ENCODE measurements at places on chromosomes 3 and 15. TPM values are rescaled to one million over a fixed set of nuclear protein-coding genes. Genes with fewer than 3 reads are reported as not detected.

DNA sequence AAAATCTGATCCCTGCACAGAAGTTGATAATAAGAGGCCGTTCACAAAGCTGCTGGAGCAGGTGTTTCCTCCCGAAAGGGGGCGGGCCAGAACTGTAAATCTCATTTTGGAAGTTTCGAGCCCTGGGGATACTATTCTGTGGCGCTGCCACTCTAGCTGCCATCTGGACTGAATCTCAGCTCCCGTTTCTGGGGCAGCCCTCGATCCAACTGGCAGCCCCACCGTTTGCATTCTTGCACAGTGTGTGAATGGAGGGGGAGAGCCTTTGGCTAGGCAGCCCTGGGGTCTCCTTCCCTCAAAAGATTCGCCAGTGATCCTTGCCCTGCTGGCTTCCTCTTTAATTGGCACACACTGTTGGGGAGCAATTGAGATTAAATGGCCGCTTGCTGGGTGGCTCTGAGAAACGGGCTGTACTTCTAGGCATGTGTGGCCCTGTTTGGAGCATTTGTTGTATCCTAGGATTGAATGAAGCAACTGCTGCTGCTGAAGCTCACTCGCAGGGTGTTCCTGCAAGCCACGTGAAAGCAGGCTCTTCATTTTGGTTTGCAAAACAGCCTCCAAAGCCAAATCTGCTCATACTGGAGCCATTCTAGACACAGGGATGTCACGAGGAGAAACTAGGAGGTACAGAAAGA lies 57.2 kb upstream of the TOPAZ1 start:
- H3K4me3 ChIP-seq: no peak overlapping the region
- H3K4me1 ChIP-seq: no peaks in the 10 kb centered on the region
- no peaks in the 10 kb centered on the region for H3K36me3 ChIP-seq
- no peak for DNase-seq

The FRMD5 gene
- not detected for total RNA-seq

DNA sequence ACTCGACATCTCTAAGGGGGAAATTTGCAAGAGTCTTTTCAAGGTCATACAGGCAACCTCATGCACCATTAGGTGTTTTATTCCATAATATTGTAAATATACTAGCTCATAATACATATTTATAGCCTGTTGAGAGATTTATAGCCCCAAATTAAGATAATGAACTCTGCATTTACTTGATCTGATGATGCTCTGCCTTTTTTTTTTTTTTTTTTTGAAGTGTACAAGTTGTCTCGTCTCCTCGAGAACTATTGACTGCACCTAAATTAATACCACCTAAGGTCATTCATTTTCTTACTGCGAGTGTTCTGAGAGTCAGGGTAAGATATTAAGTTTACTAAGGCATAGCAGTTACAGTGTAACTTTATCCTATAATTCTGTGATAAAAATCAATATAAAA lies 6.1 kb downstream of the CHRNA5 start:
- H3K36me3 ChIP-seq: no peaks in the 10 kb centered on the region
- H3K4me3 ChIP-seq: no peak overlapping the region
- H3K4me1 ChIP-seq: peaks cover 3% of the 10 kb centered on the region
- peaks cover 13% of the 10 kb centered on the region for H3K27me3 ChIP-seq

The SGO1 gene
- 43.6 TPM for total RNA-seq

DNA sequence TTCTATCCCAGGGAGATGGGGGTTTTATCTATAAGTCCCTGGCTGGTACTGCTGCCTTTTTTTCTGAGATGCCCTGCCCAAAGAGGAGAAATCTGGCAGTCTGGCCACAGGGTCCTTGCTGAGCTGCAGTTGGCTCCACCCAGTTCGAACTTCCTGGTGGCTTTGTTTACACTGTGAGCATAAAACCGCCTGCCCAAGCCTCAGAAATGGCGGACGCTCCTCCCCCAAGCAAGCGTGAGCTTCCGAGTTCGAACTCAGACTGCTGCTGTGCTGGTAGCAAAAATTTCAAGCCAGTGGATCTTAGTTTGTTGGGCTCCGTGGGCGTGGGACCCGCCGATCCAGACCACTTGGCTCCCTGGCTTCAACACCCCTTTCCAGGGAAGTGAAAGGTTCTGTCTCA lies 126.8 kb upstream of the SUCLG2 start:
- no peaks in the 10 kb centered on the region for H3K4me1 ChIP-seq
- no peak for DNase-seq
- H3K27ac ChIP-seq: no peak overlapping the region

DNA sequence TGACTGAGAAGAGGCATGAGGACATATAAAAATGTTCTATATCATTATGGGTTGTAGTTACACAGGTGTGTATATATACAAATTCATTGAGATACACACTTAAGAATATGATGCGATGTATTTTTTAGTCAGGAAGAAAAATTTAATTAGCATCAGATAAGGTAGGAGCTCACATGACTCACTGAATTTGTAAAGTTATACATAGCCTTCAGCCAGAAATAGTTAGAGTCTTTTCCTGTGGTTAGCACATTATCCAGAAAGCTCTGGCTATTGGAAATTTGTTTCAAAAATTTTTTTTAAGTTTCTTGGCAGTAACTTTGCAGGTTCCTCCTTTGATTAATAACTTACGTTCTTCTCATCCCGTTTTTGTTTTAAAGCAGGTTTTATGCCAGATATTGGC lies 88.6 kb downstream of the STT3B start:
- H3K27ac ChIP-seq: no peak overlapping the region
- no peak for DNase-seq
- peaks cover 69% of the 10 kb centered on the region for H3K36me3 ChIP-seq

- H3K27me3 ChIP-seq: no peaks in the 10 kb centered on the region
- H3K27ac ChIP-seq: no peak overlapping the region
- H3K4me3 ChIP-seq: no peak overlapping the region
- no peaks in the 10 kb centered on the region for H3K36me3 ChIP-seq
These were observed 123.6 kb upstream of the VEPH1 start for GRCh38 chr3:157626817-157627216.

DNA sequence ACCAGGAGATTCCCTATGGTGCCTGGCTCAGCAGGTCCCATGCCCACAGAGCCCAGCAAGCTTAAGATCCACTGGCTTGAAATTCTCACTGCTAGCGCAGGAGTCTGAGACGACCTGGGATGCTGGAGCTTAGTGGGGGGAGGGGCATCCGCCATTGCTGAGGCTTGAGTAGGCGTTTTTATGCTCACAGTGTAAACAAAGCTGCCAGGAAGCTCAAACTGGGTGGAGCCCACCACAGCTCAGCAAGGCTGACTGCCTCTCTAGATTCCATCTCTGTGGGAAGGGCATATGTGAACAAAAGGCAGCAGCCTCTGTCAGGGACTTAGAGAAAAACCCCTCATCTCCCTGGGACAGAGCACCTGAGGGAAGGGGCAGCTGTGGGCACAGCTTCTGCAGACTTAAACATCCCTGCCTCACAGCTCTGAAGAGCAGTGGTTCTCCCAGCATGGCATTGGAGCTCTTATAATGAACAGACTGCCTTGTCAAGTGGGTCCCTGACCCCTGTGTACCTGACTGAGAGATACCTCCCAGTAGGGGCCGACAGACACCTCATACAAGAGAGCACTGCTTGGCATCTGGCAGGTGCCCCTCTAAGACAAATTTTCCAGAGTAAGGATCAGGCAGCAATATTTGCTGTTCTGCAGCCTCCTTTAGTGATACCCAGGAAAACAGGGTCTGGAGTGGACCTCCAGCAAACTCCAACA lies 231.5 kb upstream of the SETMAR start:
- no peaks in the 10 kb centered on the region for H3K4me1 ChIP-seq
- no peaks in the 10 kb centered on the region for H3K36me3 ChIP-seq
- H3K27me3 ChIP-seq: no peaks in the 10 kb centered on the region
- H3K4me3 ChIP-seq: no peak overlapping the region
- no peak overlapping the region for H3K27ac ChIP-seq

DNA sequence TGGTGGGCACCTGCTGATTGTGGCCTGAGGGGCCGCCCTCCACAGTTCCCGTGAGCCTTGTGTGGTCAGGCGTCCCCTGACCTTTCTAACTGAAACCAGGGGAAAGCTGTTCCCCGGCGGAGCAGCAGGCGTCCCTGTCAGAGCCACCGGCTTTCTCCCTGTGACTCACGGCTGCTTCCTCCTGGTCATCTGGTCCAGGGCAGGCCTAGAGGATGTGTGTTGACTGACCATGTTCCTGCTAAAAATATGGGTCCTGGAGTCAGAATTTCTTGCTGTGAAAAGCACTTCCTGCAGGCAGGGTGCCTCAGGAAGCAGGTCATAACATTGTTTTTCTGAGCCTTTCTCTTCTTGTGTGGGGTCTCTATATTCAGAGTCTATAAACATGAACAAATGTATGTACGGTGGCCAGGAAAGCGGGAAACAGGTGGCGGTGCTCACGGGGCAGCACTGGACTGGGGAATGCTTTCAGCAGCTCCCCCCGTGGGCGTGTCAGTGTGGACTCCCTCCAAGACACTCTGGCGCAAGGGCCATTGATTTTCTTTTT lies 38.4 kb upstream of the CGNL1 start:
- no peak overlapping the region for H3K27ac ChIP-seq
- no peak overlapping the region for H3K4me3 ChIP-seq
- peaks cover 4% of the 10 kb centered on the region for H3K27me3 ChIP-seq
- H3K4me1 ChIP-seq: no peaks in the 10 kb centered on the region
- DNase-seq: no peak

GRCh38 chr3:158105119-158105709 lies 1.0 kb downstream of the SHOX2 start:
- H3K4me1 ChIP-seq: peaks cover 56% of the 10 kb centered on the region
- peak overlapping the region; percentile 62 for H3K4me3 ChIP-seq

The SEMA3B gene
- total RNA-seq: 0.52 TPM

The NR2E3 gene
- not detected for total RNA-seq

The SERINC4 gene
- total RNA-seq: 0.21 TPM

- H3K27ac ChIP-seq: no peak overlapping the region
- H3K4me1 ChIP-seq: no peaks in the 10 kb centered on the region
- H3K27me3 ChIP-seq: peaks cover 7% of the 10 kb centered on the region
- H3K4me3 ChIP-seq: no peak overlapping the region
- DNase-seq: no peak
These were observed 6.1 kb upstream of the NR2E3 start for GRCh38 chr15:71804226-71804625.

- DNase-seq: peak; percentile 32
- peaks cover 35% of the 10 kb centered on the region for H3K36me3 ChIP-seq
- peaks cover 56% of the 10 kb centered on the region for H3K4me1 ChIP-seq
- peak overlapping the region; percentile 52 for H3K4me3 ChIP-seq
- no peaks in the 10 kb centered on the region for H3K27me3 ChIP-seq
These were observed 5.3 kb downstream of the SIN3A start for GRCh38 chr15:75446151-75446550.

- peaks cover 3% of the 10 kb centered on the region for H3K27me3 ChIP-seq
- H3K27ac ChIP-seq: no peak overlapping the region
- DNase-seq: no peak
- H3K4me3 ChIP-seq: no peak overlapping the region
These were observed 58.8 kb downstream of the SLCO2A1 start for GRCh38 chr3:133970916-133971315.

DNA sequence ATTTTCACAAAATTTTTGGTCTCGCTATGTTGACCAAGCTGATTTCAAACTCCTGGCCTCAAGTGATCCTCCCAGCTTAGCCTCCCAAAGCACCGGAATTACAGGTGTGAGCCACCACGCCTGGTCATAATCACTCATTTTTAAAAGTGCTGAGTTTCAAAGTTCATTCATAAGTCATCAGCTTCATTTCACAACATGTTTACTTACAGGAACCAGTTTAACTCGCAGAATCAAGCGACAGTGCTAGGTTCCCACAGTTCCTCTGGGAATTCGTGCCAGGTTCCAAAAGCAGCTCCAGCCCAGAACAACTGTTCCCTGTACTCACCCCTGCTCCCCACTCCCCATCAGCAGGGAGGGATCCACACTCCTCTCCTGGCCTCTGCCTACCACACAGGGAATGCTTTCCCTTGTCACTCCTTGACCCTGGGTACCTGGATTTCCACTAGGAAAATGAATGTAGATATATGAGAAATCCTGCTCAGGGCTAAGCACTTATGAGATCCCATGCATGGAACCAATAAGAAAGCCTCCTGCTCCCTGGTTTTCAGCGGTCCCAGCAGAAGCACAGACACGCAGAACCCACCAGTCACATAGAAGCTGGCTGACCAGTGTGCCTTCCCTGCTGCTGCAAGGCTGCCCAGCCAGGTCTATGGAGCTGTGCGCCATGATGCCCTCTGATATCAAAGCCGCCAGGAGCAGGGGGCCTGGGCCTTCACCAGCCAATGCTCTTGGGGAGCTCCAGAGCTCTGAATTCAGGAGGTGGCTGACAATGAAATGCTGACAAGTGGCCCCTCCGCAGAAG lies 72.3 kb downstream of the ITGB5 start:
- H3K27ac ChIP-seq: no peak overlapping the region
- no peaks in the 10 kb centered on the region for H3K4me1 ChIP-seq
- H3K36me3 ChIP-seq: no peaks in the 10 kb centered on the region
- H3K4me3 ChIP-seq: no peak overlapping the region
- DNase-seq: no peak

DNA sequence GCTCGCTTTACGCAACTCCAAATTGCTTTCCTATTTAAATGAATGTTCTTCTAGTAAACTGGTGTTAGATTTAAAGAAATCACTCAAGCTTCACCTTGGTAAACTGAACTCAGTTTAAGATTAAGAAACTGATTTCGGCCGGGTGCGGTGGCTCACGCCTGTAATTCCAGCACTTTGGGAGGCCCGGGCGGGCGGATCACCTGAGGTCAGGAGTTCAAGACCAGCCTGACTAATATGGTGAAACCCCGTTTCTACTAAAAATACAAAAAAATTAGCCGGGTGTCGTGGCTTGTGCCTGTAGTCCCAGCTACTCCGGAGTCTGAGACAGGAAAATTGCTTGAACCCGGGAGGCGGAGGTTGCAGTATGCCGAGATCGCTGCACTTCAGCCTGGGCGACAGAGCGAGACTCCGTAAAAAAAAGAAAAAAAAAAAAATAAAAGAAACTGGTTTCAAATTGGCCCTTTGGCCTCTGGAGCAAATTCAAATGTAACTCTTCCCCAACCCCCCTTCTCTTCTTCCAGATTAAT lies 1.7 kb downstream of the SKIL start:
- H3K27me3 ChIP-seq: peaks cover 11% of the 10 kb centered on the region
- DNase-seq: no peak
- peaks cover 22% of the 10 kb centered on the region for H3K36me3 ChIP-seq
- peak overlapping the region; percentile 73 for H3K4me3 ChIP-seq
- H3K27ac ChIP-seq: no peak overlapping the region
- peaks cover 39% of the 10 kb centered on the region for H3K4me1 ChIP-seq

- no peak overlapping the region for H3K4me3 ChIP-seq
- peaks cover 8% of the 10 kb centered on the region for H3K4me1 ChIP-seq
- no peak for DNase-seq
- no peak overlapping the region for H3K27ac ChIP-seq
These were observed 50.6 kb downstream of the IQSEC1 start for GRCh38 chr3:13022348-13023234.

GRCh38 chr3:50806806-50807205 lies 132.1 kb downstream of the DOCK3 start:
- DNase-seq: no peak
- H3K27ac ChIP-seq: no peak overlapping the region
- H3K4me3 ChIP-seq: no peak overlapping the region
- no peaks in the 10 kb centered on the region for H3K4me1 ChIP-seq
- H3K27me3 ChIP-seq: no peaks in the 10 kb centered on the region

DNA sequence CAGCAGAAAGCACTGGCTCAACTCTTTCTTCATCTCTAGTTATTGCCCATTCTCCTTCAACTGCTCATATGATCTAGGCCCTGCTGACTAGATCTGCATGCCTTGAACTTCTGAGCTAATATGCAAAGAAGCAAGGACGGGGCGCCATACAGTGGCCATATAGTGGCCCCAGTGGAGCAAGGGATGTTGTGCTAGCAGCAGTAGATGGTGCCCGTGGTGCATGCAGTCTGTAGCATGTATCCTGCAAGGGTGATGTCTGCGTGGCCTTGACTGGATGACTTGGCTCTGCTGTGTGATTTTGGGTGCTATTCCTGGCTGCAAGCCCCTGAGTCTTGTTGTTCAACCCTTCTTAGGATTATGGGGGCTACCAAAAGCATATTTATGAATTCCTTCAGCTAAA lies 12.2 kb upstream of the NMD3 start:
- H3K27me3 ChIP-seq: peaks cover 14% of the 10 kb centered on the region
- no peak for DNase-seq
- no peaks in the 10 kb centered on the region for H3K36me3 ChIP-seq
- no peak overlapping the region for H3K27ac ChIP-seq
- no peaks in the 10 kb centered on the region for H3K4me1 ChIP-seq

All from activated CD8-positive, alpha-beta T cell treated with anti-CD3 and anti-CD28 coated beads, Interleukin-2, amount 10 ng/mL, durations not matched to agents 7 days and 5 days (primary cell).